ENCODE measurements at places on chromosomes 2 and 18. TPM values are rescaled to one million over a fixed set of nuclear protein-coding genes. Genes with fewer than 3 reads are reported as not detected.

SLC16A14 gene
- polyA plus RNA-seq: 4.9 TPM

GRCh38 chr18:36440614-36441013, 143.1 kb downstream of the FHOD3 start:
- DNase-seq: no peak

DNA sequence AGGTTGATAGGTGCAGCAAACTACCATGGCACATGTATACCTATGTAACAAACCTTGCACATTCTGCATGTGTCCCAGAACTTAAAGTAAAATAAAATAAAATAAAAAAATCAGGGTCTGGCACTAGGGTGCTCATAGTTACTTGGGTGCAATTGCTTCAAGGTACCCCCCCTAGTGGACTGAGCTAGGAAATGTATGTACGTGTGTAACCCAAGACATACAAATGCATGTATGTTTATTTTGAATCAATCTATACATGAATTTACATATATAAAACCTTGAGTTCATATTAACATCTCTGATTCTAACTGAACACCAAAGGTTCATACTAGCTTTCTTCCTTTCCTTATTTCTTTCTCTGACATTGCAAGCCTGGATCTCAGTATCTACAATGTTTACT, 51.5 kb downstream of the USP37 start:
- DNase-seq: no peak

TUBB8B gene
- 0.28 TPM for polyA plus RNA-seq

GAL3ST2 gene
- polyA plus RNA-seq: not detected

GRCh38 chr2:126657148-126657635, 1.2 kb downstream of the GYPC start:
- no peak for DNase-seq

FARSB gene
- polyA plus RNA-seq: 15.1 TPM

METTL5 gene
- polyA plus RNA-seq: 61.1 TPM

FZD7 gene
- polyA plus RNA-seq: 92.2 TPM

CYP20A1 gene
- 8.9 TPM for polyA plus RNA-seq

DNA sequence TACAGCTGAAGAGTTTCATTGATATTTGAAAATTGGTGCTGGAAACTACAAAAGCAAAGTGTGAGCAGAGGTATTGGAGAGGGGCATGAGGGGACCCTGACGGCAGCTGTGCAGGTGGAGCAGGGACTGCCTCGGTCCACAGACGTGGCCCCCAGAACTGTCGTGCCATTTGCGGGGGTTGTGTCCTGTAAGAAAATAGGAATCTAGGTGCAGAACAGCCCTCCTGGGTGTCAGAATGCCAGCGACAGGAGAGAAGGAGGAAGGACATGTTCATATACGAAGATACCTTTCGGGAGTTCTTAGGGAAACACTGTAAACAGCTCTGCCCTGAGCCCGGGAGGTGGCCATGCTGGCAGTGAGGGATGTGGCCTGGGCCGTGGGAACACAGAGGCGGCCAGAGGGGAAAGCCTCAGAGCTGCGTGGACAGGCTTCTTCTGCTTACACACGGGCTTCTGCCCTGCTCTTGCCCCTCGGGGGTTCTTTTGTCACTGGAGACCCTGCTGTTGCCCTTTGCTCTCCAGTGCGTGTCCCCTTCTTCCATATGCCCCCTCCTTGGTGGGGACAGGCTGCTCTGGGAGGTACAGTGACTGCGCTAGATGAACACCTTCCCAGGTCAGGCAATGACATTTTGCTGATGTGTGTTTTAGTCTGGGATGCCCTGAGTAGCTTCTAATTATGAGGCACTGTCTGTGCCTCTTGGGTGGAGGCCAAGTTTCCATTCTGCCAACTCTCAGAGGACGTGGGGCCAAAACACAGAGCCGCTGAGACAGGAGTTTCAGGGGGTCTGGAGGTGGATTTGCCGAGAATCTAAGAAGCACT, 81.9 kb upstream of the TXNDC2 start:
- no peak for DNase-seq

DNA sequence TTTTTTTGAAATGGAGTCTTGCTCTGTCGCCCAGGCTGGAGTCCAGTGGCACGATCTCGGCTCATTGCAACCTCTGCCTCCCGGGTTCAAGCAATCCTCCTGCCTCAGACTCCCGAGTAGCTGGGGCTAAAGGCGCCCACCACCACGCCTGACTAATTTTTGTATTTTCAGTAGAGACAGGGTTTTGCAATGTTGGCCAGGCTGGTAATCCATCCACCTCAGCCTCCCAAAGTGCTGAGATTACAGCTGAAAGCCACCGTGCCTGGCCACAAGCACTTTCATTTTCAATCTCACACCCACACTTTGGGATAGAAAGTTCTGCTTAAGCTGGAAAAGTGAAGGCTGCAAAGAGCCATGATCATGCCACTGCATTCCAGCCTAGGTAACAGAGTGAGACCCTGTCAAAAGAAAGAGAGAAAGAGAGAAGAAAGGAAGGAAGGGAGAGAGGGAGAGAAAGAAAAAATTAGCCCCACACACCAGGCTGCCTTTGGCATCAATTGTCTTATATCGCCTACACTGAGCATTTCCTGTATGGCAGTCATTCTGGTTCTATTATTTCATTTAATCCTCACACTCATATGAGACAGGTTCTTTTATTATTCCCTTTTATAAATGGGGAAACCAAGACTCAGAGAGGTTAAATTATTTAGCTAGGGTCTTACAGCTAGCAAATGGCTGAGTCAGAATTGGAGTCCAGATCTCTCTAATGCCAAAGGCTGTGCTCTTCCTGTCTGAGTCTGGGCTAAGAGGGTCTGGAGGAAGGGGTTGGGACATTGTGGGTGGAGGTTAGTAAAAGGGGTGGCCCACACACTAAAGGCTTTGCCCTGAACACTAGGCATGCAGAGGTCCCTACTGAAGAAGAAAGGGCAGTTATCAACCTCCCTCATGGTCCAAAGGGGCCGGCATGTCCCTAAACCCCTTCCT, 37.9 kb upstream of the PKDCC start:
- DNase-seq: no peak

RAMP1 gene
- polyA plus RNA-seq: 185 TPM

DCDC2C gene
- polyA plus RNA-seq: 0.09 TPM

REEP1 gene
- polyA plus RNA-seq: 39.5 TPM

TCF4 gene
- 46.3 TPM for polyA plus RNA-seq

- DNase-seq: no peak
These were observed 103.1 kb upstream of the SPATS2L start for GRCh38 chr2:200203381-200203827.

CCDC74B gene
- 8.1 TPM for polyA plus RNA-seq

DNA sequence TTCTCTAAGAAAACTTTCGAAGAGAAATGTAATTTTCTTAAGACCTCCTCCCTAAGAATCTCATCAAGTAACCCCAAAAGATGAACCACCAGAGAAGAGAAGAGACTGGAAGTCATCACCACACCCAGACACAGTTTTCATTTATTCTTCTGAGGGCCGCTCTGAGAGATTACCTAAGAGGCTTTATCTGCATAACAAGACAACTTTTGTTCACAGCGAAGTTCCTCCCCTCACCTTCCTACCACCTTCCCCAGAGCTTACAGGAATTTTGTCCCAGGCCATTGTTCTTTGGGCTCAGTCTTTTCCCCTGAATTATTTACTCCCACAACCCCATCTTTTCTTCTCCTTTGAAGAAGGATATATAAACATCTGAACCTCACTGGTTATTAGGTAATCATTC, 92.8 kb downstream of the AKAIN1 start:
- no peak for DNase-seq

GRCh38 chr2:204359076-204359475, 186.2 kb upstream of the PARD3B start:
- DNase-seq: no peak

ABCB11 gene
- polyA plus RNA-seq: 0.04 TPM

SMAD7 gene
- 31.5 TPM for polyA plus RNA-seq

- no peak for DNase-seq
These were observed 208.9 kb downstream of the ZEB2 start for GRCh38 chr2:144310889-144311608.

All from urinary bladder (tissue), 4 donors.